ENCODE measurements at places on chromosomes 3 and 15.

- no peak for DNase-seq
Measured at GRCh38 chr3:116007000-116007399, 383.7 kb downstream of the GAP43 start.

- DNase-seq = peak; percentile 6
Measured at GRCh38 chr15:100780208-100780800, 99.3 kb upstream of the ALDH1A3 start.

GRCh38 chr15:100781061-100781960 is 98.3 kb upstream of the ALDH1A3 start:
- peak; percentile 12 for DNase-seq

GRCh38 chr3:181921220-181921619 is 209.5 kb downstream of the SOX2 start:
- no peak for DNase-seq

DNA sequence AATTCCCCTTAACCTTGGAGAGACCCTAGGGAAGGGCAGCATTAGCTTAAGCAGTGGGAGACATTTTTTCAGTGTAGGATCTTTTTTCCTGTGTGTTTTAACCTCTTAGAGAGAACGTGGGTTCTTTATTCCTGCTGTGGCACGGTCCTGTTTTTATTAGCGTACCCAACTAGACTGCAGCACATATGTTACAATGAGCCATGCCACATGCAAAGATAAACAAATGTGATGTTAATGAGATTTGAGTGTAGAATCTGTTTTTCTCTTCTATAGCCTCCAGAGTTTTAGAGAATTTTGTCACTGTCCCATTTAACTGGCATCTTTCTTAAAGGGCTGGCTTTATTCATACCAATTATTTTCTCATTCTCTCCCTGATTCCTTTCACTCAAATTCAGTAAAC is 347.5 kb downstream of the CNTN4 start:
- no peak for DNase-seq

DNA sequence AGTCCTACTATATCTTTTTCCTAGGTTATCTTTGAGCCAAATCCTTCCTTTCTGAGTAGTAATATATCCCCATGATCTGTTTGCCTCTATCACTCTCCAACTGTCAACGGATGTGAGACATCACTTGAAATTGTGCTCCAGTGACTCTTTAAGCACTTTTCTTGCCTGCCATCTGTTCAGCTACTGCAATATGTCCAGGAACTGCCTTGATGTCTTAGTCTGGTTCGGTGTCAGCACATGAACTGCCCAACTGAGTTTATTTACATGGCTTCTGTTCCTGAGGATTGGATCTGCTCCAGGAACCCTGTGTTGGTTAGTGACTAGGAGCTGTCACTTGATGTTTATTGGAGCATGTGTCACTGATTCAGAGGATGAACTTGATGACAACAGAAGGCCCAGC is 116.5 kb downstream of the SLC9A9 start:
- no peak for DNase-seq

GRCh38 chr3:40653001-40653400 is 128.2 kb downstream of the ZNF621 start:
- DNase-seq = no peak

DNA sequence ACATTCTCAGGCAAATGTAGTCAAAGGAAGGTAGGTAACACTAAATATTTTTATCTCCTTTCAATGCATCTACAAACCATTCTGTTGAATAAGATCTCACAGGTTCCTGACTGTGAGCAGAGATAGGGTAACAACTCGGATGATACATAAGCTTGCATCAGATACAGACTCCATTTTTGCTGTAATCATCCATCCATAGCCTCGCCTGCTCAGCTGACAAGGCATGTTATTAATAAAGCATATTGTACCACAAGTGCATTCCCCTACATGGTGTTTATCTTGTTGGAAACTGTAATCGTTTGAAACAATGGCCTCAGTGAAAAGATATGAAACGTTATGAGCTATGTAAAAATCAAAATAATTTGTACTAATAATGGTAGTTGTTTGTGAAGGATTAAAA is 35.4 kb upstream of the TCF12 start:
- DNase-seq = no peak

GRCh38 chr3:161893972-161894371 is 397.4 kb downstream of the OTOL1 start:
- DNase-seq = no peak

DNA sequence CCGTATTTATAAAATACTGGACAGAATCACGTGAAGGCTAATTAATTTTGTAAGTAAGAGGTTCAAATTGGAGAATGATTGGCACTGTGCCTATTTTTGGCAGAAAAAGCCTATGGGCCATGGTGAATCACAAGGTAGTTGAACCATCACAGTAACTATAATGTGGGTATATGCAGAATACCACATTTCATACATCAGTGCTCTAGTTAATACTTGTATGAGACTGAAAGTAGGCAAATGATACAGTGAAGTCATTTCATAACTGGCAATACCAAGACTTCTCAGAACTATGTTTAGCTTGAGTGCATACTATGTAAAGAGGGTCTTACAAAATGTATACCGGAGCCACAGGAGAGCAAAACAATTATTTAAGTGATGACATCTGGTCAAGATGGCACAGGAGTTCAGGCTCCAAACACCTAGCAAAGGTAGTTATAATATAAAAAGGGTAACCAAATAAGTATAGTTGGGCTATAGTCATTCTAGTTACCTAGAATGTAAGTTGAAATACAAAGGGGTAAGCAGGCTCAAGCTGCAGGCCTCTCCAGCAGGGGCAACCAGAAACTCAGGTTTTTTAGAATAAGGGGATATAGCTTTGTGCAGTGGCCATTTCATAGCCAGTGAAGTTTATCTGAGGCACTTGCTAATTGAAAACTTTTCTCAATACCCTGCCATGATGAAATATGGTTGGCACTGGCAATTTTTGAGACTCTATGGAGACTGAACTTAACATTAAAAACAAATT is 19.1 kb downstream of the GPR160 start:
- peak; percentile 14 for DNase-seq

- DNase-seq = no peak
Measured at GRCh38 chr15:94887391-94887790, 656.0 kb downstream of the MCTP2 start.

- DNase-seq = no peak
Measured at GRCh38 chr3:119408243-119408950, 55.0 kb downstream of the TMEM39A start.

GRCh38 chr15:60576044-60576443 is 97.1 kb upstream of the ICE2 start:
- DNase-seq = no peak

DNA sequence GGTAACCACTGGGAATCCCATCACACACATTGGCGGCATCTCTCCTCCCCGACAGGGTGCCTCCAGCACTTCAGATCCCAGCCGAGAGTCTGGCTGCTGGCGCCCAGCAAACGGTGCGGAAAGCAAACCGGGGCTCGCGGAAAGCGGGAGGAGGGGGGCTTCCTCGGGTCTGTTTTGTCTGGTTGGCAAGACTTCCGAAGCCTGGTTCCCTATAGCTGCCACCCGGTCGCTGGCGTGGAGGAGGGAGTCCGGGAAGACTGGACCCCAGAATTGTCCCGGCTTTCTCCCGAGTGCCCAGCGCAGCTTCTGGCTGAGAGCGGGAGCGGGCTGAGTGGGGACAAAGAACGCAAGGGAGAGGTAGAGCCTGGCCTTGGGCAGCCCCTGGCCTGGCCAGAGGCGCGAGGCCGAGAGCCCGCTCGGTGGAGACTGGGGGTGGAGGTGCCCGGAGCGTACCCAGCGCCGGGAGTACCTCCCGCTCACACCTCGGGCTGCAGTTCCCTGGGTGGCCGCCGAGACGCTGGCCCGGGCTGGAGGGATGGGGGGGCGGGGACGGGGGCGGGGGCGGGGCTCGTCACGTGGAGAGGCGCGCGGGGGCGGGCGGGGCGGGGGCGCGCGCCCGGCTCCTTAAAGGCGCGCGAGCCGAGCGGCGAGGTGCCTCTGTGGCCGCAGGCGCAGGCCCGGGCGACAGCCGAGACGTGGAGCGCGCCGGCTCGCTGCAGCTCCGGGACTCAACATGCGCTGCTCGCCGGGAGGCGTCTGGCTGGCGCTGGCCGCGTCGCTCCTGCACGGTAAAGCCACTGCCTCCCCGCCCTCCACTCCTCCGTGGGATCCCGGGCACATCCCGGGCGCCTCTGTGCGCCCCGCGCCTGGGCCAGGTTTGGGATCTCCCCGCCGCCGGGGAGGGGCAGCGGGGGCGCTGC is at the start of gene CHRNA7:
CHRNA7 (plus strand) TSS at position 654 of the 920 bp plus-strand sequence; CDS start at position 734, 80 bp downstream.
- DNase-seq = peak; percentile 31

- DNase-seq = no peak
Measured at GRCh38 chr3:62621925-62622324, 248.6 kb upstream of the FEZF2 start.

DNA sequence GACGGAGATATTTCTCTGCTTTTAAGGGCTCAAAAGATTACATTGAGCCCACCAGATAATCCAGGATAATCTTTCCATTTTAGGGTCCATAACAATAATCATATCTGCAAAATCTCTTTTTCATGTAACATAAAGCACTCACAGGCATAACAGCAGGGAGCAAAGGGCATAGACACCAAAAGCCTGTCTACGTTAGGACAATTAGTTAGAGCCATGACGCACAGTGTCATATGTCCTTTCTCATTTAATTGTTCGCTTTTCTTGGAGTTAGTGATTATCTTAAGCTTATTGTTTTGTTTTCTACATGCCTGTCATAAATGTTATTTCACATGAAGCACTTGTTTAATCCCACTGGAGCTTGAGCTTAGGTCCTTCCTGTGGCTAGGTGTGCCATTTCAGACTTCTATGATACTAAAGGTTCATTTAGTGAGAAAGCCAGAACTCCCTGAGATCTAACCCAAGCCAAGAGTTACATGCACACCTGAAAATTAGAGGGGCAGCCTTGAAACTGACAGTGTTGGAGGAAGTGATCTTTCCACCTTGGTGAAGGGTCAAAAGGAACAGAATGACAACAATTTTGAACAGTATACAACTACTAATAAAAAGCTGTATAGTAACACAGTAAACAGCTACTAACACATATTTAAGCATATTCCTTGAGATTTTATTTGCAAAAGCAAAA is 11.7 kb upstream of the HHATL start:
- no peak for DNase-seq
